ENCODE measurements at places on chromosomes 1 and 21. TPM values are rescaled to one million over a fixed set of nuclear protein-coding genes. Genes with fewer than 3 reads are reported as not detected.

The RASAL2 gene
- total RNA-seq, result 11.3 TPM

The S100A8 gene
- total RNA-seq, result 0.29 TPM

The ITSN1 gene
- total RNA-seq, result 45.6 TPM

The MFN2 gene
- 101 TPM for total RNA-seq

The SPATA21 gene
- total RNA-seq, result not detected

The SPRR2A gene
- not detected for total RNA-seq

The UBL4B gene
- total RNA-seq, result 0.07 TPM

The CNKSR1 gene
- total RNA-seq, result 32.1 TPM

The CA6 gene
- total RNA-seq, result not detected

The VWA5B1 gene
- not detected for total RNA-seq

The CD1C gene
- not detected for total RNA-seq

The KRTAP19-1 gene
- total RNA-seq, result not detected

The HOOK1 gene
- 5.0 TPM for total RNA-seq

The OR6N1 gene
- not detected for total RNA-seq

The OR4F16 gene
- not detected for total RNA-seq

The BATF3 gene
- total RNA-seq, result 4.3 TPM

The SH3BGR gene
- total RNA-seq, result 0.40 TPM

The CLCA4 gene
- not detected for total RNA-seq

The HSF2BP gene
- total RNA-seq, result 2.4 TPM

The C4BPA gene
- total RNA-seq, result not detected

The PCNX2 gene
- total RNA-seq, result 17.3 TPM

The RHEX gene
- not detected for total RNA-seq

The RAB42 gene
- 4.7 TPM for total RNA-seq

The ANXA9 gene
- total RNA-seq, result 0.18 TPM

The AMY1A gene
- total RNA-seq, result not detected

The PCBP3 gene
- 2.4 TPM for total RNA-seq

The TMEM79 gene
- 8.1 TPM for total RNA-seq

The OR2L8 gene
- not detected for total RNA-seq

The BRINP3 gene
- total RNA-seq, result not detected

The TNFSF18 gene
- total RNA-seq, result 0.69 TPM

The PDPN gene
- 0.47 TPM for total RNA-seq

The TMEM81 gene
- 6.3 TPM for total RNA-seq

The DVL1 gene
- total RNA-seq, result 813 TPM

The FOXD3 gene
- total RNA-seq, result 0.17 TPM

The DNAH14 gene
- total RNA-seq, result 42.8 TPM

The FAM163A gene
- not detected for total RNA-seq

The FCRLB gene
- 12.7 TPM for total RNA-seq

The ALDH4A1 gene
- total RNA-seq, result 24.9 TPM

The GBP7 gene
- 0.07 TPM for total RNA-seq

The PRRX1 gene
- not detected for total RNA-seq

The ADORA3 gene
- not detected for total RNA-seq

The WNT2B gene
- 0.46 TPM for total RNA-seq

The FCAMR gene
- not detected for total RNA-seq

The PLCH2 gene
- total RNA-seq, result 5.9 TPM

The ADAMTS4 gene
- 0.52 TPM for total RNA-seq

The TMED5 gene
- 59.2 TPM for total RNA-seq

The KPRP gene
- not detected for total RNA-seq

The MYCL gene
- 4.0 TPM for total RNA-seq

The PGLYRP4 gene
- total RNA-seq, result not detected

The OR2M3 gene
- not detected for total RNA-seq

The LMO4 gene
- 41.5 TPM for total RNA-seq

The FYB2 gene
- total RNA-seq, result not detected

The SYNJ1 gene
- total RNA-seq, result 16.2 TPM

The DIPK1A gene
- total RNA-seq, result 2.1 TPM

The GJA8 gene
- not detected for total RNA-seq
